ENCODE measurements at places on chromosomes 7 and 10.

DNA sequence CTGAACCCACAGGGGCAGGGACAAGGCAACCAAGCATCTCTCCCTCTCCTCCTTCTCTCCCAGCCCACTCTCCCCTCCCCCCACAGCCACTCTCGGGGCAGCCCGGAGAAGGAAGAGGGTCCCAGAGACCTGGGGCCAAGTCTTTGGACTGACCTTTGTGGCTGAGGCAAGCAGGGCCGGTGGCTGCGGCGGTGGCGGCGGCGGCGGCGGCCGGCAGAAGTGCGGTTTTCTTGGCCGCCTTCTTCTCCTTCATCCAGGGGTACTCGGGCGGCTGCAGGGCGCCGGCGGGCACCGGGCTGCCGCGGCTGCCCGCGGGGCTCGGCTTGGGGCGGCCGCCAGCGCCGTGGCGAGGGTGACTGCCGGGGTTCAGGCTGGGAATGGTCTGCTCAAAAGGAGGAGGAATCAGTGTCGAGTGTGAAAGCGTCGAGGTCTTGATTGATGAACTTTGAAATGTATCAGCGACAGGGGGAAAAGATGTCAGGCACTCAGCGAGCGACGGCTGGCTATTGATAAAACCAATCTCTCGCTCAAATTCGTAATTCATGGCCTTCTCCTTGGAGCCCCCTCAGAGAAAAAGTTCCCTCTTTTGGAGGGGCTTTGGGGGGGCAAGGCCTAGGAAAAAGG lies 414 bp downstream of the HOXA2 start:
- DNase-seq = no peak

GRCh38 chr10:16902606-16903005 lies 85.4 kb upstream of the RSU1 start:
- DNase-seq = no peak

- DNase-seq = no peak
These were observed 601.1 kb upstream of the FOXK1 start for GRCh38 chr7:4080954-4081353.

GRCh38 chr10:21628023-21628422 lies 94.0 kb downstream of the MLLT10 start:
- DNase-seq = no peak

DNA sequence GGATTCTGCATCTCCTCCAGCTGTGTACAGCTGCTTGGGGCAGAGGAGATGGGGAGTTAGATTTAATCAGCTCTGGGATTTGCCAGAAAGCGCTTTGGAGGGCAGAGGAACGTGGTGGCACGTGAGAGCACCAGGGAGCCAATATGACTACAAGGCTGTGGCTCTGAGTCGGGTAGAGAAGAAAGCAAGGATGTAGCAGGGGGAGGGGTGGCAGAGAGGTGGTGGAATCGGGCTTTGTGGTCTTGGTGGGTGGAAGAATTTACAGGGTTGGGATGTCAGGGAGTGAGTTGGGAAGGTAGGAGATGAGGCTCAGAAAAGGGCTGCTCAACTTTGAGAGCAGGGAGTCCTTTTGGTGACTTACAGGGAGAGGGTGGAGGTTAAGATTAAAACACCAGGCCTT lies 113.6 kb downstream of the CCNY start:
- DNase-seq = no peak
